Fibroblast of skin of abdomen (primary cell): ENCODE measurements at places on chromosomes 4 and X.

DNA sequence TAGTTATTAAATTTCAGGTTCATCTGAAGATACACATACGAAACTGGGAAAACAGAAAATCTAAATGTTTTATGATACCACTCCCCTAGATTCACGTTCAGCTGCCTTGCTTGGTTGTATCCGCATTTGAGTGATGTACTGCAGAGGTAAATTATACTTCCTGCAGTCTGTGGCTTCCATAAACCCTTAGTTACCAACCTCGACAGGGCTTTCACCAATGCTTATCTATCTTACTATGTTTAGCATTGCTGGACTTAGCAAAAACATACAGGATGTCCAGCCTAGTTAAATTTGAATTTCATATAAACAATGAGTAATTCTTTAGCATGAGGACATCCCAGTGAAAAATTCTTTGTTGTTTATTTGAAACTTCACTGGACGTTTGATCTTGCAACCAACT lies 108.8 kb downstream of the TMA16 start:
- no peak for DNase-seq

GRCh38 chr4:7328913-7329638 lies 105.7 kb downstream of the PSAPL1 start:
- peak; percentile 80 for DNase-seq

- no peak for DNase-seq
These were observed 1.6 kb downstream of the KCTD8 start for GRCh38 chr4:44446801-44447562.

DNA sequence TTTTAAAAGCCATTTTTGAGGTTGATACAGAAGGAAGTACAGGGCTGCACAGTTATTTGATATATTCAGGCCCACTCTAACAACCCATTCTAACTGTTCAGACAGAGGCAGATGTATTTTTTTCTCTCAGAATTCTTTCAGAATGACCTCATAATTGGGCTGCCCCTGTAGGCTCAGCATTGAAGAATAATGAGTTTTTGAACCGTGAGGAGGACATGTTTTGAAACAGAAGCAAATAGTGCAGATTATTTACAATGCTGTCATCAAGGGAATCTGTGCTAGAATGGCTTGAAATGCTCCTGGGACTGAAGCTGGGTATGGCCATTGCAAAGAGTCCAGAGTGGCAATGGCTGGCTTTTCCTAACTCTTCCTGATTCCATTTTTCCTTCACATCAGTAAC lies 158.1 kb downstream of the SOX3 start:
- DNase-seq = no peak

DNA sequence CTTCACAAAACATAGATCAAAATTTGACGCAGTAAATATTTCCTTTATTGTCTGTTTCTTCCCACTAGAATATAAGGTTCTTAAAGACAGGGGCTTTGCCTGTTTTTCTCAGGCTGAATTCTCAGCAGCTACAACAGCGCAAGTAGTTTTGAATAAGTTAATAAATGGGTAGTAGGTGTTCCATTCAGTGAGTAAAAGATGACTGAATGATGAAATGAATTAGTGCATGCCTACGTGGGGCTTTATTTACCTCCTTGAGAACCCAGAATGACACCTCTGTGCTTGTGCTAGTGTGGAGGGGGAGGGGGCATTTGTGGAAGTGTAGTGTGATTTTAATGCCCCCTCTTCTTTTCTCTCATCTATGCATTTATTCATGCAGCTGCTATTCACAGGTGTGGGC lies 278.9 kb downstream of the FBXW7 start:
- no peak for DNase-seq

DNA sequence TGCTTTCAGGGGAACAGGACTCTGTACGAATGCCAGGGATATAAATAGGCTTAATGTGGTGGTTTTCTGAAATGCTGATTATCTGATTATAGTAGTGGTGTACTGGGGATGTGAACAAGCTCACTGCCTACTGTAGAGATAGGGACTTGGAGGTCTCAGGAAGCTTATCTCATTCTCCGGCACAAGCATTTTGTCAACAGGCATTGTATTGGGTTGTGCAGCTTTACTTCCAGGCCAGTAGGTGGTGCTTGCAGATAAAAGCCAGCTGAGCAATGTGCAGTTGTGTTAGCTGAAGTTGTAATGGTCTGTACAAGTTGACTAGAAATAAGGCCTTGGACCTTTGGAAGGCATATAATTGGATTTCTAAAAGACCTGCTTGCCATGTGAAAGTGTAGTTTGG lies 49.5 kb upstream of the TMLHE start:
- DNase-seq = no peak
